ENCODE measurements at places on chromosomes 6 and 20. TPM values are rescaled to one million over a fixed set of nuclear protein-coding genes. Genes with fewer than 3 reads are reported as not detected.
A peak's percentile ranks its signal among the peaks of the same experiment; 100 is the strongest.

The BANF2 gene
- total RNA-seq: not detected

- no peak overlapping the region for H3K27ac ChIP-seq
- H3K4me1 ChIP-seq: no peaks in the 10 kb centered on the region
- no peak for DNase-seq
- no peak overlapping the region for H3K4me3 ChIP-seq
- H3K27me3 ChIP-seq: no peaks in the 10 kb centered on the region
- H3K36me3 ChIP-seq: no peaks in the 10 kb centered on the region
Observed at GRCh38 chr6:85685713-85686112, 43.0 kb upstream of the SYNCRIP start.

The PROKR2 gene
- not detected for total RNA-seq

The GRIK2 gene
- total RNA-seq: not detected

The TRIM31 gene
- total RNA-seq: not detected

GRCh38 chr6:154314084-154314483 lies 42.5 kb downstream of the IPCEF1 start:
- H3K27ac ChIP-seq: no peak overlapping the region
- H3K4me3 ChIP-seq: no peak overlapping the region
- H3K36me3 ChIP-seq: peaks cover 4% of the 10 kb centered on the region
- peaks cover 33% of the 10 kb centered on the region for H3K27me3 ChIP-seq

DNA sequence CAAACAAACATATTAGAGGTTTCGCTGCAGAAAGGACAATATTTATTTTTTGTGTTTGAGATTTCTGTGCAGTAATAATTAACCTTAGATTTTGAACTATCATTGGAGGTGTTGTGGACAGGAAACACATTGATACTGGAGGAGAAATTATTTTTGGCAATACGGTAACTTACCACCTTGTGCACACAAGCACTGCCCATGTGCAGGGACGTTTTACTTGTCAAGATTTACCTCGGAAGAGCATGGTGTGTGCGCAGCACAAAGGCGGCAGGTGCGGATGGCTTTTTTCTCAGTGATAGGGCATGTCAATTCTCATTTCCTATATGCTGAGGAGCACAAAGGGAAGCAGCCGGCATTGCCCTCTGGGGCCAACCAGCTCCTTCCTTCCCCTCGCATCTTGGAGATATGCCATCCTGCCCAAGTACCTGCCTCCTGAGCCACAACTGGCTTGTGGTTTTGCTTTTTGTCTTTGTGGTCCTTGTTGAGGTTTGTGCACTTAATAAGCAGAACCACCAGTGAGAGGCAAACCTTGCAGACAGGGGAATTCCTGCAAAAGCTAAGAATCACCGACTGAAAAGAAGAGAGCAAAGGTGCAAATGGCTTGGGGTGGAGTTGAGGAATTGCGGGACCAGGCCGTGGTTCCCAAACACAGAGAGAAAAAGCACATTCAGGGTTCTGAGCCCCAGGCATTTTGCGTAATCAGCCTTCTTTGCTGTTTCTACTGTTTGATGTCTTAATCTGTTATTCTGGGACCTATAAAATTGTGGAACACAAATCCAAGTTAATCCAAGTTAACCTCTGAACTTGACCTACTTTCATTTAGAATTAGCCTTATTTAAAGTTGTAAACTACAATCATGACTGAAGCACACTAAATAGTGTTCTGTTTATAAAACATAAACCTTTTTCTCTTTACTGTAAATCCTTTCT lies 21.9 kb downstream of the SAMD5 start:
- H3K4me1 ChIP-seq: peaks cover 2% of the 10 kb centered on the region
- peaks cover 32% of the 10 kb centered on the region for H3K27me3 ChIP-seq
- DNase-seq: no peak
- no peaks in the 10 kb centered on the region for H3K36me3 ChIP-seq
- no peak overlapping the region for H3K4me3 ChIP-seq
- H3K27ac ChIP-seq: no peak overlapping the region

DNA sequence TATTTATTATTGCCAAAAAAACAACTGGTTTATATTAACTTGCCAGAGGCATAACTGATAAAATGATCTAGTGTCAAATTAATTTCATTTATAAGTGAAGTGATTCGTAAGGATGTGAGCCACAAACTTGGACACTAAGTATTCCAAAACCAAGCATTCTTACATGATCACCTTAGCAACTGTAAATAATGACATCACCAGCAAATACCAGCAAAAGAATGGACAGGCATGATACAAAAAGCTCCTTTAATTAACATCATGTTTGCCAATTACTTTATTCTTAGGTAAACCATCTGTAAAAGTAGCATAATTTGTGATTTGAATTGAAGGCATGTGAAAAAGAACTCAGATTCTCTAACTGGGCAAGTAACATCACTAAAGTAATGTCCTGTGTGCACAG lies 17.2 kb upstream of the FNDC1 start:
- peaks cover 21% of the 10 kb centered on the region for H3K27me3 ChIP-seq
- peaks cover 3% of the 10 kb centered on the region for H3K4me1 ChIP-seq
- no peaks in the 10 kb centered on the region for H3K36me3 ChIP-seq

GRCh38 chr6:42260972-42261371 lies 43.3 kb upstream of the MRPS10 start:
- H3K4me3 ChIP-seq: no peak overlapping the region
- H3K27ac ChIP-seq: no peak overlapping the region
- H3K27me3 ChIP-seq: no peaks in the 10 kb centered on the region
- peaks cover 3% of the 10 kb centered on the region for H3K4me1 ChIP-seq

DNA sequence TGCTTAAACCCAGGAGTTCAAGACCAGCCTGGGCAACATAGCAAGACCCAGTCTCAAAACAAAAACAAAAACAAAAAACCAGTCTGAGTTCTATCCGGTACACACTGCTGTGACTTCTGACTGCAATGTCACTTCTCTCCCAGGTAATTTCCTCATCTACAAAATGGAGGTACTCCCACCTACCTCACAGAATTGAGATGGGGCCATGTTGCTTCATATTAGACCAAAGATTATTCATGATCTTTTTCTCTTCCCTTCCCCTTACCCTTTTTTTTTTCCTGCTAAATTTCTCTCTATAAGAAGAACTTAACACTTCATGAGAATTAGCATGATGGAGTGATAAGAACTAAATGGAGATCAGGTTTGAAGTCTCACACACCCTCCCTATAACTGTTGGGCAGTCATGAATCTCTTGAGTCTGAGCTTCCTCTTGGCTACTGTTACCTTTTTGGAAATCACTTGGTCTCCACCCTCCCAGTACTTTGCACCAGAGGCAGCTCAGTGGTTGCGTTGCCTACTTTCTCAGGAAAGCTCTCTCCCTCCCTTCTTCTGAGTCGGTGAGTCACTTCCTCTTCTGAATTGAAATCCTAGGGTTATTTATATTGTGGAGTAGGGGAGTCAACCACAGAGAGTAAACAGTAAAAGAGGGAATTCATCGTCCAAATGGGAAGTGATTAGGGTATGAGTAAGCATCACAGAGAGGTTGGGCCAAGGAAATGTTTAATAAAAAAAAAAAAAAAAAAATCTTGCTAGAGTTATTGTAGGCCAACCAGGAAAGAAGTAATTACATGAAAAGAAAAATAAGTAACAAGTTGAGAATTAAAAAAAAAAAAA lies 59.9 kb upstream of the MAP7 start:
- H3K4me3 ChIP-seq: no peak overlapping the region
- peaks cover 13% of the 10 kb centered on the region for H3K4me1 ChIP-seq
- DNase-seq: no peak
- peaks cover 2% of the 10 kb centered on the region for H3K36me3 ChIP-seq
- no peaks in the 10 kb centered on the region for H3K27me3 ChIP-seq

DNA sequence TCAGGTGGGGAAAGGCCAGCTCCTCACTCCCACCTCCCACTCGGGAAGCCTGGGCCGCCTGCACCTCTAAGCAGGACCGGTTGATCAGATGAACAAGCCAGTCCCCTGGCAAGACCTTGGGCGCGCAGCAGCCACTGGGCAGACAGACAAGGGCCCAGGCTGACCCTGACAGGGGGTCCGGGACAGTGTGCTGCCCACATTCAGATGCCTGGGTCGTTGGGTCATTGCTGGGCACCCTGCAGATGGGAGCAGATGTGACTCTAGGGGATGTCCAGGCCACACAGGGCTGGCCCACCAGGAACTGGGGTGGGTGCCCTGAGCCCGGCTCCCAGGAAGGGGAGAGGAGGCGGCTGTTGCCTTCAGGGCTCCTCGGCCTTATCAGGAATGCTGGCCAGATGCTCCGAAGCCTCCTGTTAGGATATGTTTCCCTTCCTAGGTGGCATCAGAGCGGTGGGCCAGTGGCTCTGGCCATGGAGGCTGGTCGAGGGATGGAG lies 17.3 kb upstream of the FRMD1 start:
- no peak overlapping the region for H3K4me3 ChIP-seq
- no peaks in the 10 kb centered on the region for H3K36me3 ChIP-seq
- H3K27ac ChIP-seq: no peak overlapping the region
- no peaks in the 10 kb centered on the region for H3K4me1 ChIP-seq
- no peak for DNase-seq

The GLP1R gene
- total RNA-seq: not detected

- no peak for DNase-seq
- peaks cover 8% of the 10 kb centered on the region for H3K4me1 ChIP-seq
- H3K36me3 ChIP-seq: peaks cover 6% of the 10 kb centered on the region
- H3K27ac ChIP-seq: peak overlapping the region; percentile 39
- H3K27me3 ChIP-seq: no peaks in the 10 kb centered on the region
- no peak overlapping the region for H3K4me3 ChIP-seq
Observed at GRCh38 chr20:4966826-4967751, 34.2 kb downstream of the SLC23A2 start.

The PLN gene
- not detected for total RNA-seq

The GGTLC1 gene
- total RNA-seq: not detected

GRCh38 chr6:19039287-19039686 lies 652.1 kb downstream of the RNF144B start:
- H3K4me3 ChIP-seq: no peak overlapping the region
- H3K27me3 ChIP-seq: no peaks in the 10 kb centered on the region
- DNase-seq: no peak
- H3K4me1 ChIP-seq: no peaks in the 10 kb centered on the region
- no peaks in the 10 kb centered on the region for H3K36me3 ChIP-seq

The SNAP25 gene
- not detected for total RNA-seq

DNA sequence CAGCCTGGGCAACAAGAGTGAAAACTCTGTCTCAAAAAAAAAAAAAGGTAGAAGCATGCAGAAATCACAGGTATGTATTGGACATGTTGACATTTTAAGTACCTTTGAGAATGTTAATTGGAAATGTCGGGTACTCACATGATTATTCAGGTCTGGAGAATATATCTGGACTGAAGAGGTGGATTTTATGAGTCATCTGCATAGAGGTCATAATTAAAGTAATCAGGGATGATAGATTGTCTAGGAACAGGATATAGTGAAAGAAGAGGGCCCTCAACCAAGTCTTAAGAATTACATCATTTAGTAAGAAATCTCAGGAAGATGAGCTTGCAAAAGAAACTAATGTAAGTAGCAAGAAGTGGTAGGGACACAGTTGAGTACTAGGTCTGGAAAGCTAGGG lies 212.5 kb downstream of the UTRN start:
- H3K27ac ChIP-seq: no peak overlapping the region
- peaks cover 16% of the 10 kb centered on the region for H3K36me3 ChIP-seq
- H3K27me3 ChIP-seq: no peaks in the 10 kb centered on the region
- H3K4me1 ChIP-seq: peaks cover 21% of the 10 kb centered on the region
- no peak for DNase-seq
- no peak overlapping the region for H3K4me3 ChIP-seq

GRCh38 chr6:157832250-157832967 lies 9.4 kb downstream of the SNX9 start:
- DNase-seq: no peak
- H3K4me1 ChIP-seq: peaks cover 48% of the 10 kb centered on the region
- H3K27ac ChIP-seq: peak overlapping the region; percentile 29
- no peaks in the 10 kb centered on the region for H3K27me3 ChIP-seq

DNA sequence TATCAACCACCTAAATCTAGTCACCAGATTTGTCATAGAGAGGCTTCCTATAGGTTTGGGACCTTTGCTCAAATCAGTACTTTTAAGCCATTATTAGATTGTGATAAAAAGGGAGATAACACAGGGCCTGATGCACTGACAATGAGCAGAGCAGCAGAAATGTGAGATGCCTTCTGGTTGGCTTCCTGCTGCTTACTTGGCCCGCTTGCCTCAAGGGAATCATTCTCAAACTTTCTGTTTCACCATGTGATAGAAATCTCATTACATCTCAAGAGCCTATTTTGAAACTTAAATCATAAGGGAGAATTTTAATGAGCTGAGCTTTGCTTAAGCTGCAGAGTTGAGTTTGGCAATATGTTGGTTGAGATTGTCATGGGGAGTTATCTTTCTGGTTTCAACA lies 606.0 kb downstream of the DHX35 start:
- no peaks in the 10 kb centered on the region for H3K4me1 ChIP-seq
- H3K27ac ChIP-seq: no peak overlapping the region
- no peaks in the 10 kb centered on the region for H3K36me3 ChIP-seq
- H3K27me3 ChIP-seq: peaks cover 10% of the 10 kb centered on the region

The SLC17A4 gene
- total RNA-seq: not detected

GRCh38 chr20:54251096-54251495 lies 43.2 kb downstream of the PFDN4 start:
- no peaks in the 10 kb centered on the region for H3K36me3 ChIP-seq
- H3K27ac ChIP-seq: no peak overlapping the region
- no peak overlapping the region for H3K4me3 ChIP-seq
- DNase-seq: no peak
- no peaks in the 10 kb centered on the region for H3K4me1 ChIP-seq

DNA sequence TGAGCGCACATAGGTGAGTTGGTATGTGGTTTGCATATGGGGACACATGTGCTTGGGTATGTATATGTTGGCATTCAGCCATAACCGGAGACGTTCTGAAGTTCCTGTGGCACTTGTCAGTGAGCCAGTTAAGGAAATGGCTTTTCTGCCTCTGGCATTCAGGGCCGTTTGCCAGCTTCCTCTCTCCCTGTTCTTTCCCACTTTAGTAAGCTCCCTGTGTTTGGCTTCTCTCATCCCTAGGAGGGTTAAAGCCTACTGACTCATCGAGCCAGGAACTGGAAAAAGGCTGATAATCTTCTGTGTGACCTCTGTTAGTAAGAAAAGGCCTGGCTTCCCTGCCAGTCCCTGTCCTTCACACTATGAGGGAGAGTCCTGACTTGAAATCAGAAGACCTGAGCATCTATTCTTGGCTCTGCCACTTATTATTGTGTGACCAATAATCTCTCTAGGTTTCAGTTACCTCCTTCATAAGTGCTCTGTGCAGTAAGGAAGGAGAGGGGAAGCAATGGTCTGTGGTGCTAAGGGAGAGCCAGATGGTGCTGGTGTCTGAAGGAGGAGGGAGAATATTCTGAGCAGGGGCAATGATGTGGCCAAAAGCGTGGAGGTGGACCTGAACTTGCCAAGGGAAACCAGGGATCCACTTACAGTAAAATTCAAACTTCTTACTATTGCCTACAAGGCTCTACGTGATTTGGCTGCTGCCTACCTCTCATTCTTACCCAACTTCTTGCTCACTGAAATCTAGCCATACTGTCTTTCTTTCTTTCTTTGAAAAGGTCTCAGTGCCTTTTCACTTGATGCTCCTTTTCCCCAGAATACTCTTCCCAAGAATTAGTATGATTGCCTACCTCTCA lies 31.4 kb downstream of the ACSS2 start:
- no peak overlapping the region for H3K27ac ChIP-seq
- H3K4me1 ChIP-seq: peaks cover 9% of the 10 kb centered on the region
- no peak for DNase-seq
- no peak overlapping the region for H3K4me3 ChIP-seq
- H3K36me3 ChIP-seq: peaks cover 3% of the 10 kb centered on the region
- no peaks in the 10 kb centered on the region for H3K27me3 ChIP-seq

The CST4 gene
- not detected for total RNA-seq

Data from T-helper 17 cell (primary cell).